ENCODE measurements at places on chromosomes 5 and 9.

GRCh38 chr5:4362411-4362810, 766.8 kb downstream of the IRX1 start:
- no peak for DNase-seq

- no peak for DNase-seq
Measured at GRCh38 chr5:430214-430925, 12.6 kb upstream of the EXOC3 start.

GRCh38 chr5:127585661-127586060, 63.2 kb upstream of the CTXN3 start:
- DNase-seq: no peak

- no peak for DNase-seq
Measured at GRCh38 chr5:157308836-157309465, 43.0 kb downstream of the CYFIP2 start.

GRCh38 chr9:123806829-123807228, 123.1 kb downstream of the DENND1A start:
- DNase-seq: no peak

DNA sequence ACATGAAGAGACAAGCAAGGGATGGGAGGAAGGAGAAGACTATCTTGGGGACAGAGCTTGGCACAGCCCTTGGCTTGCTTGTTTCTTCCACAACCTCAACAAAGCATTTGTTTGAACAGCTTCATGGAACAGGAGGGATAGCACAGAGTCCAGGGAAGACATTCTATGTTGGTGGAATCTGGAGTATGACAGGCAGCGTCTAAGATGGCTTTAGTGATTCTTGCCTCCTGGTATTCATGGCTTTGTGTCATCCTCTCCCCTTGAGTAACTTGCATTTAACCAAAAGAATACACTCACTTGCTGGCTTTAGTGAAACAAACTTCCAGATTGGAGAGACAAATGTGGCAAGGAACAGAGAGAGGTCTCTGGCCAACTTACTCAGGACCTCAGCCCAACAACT, 30.8 kb upstream of the RECK start:
- no peak for DNase-seq

DNA sequence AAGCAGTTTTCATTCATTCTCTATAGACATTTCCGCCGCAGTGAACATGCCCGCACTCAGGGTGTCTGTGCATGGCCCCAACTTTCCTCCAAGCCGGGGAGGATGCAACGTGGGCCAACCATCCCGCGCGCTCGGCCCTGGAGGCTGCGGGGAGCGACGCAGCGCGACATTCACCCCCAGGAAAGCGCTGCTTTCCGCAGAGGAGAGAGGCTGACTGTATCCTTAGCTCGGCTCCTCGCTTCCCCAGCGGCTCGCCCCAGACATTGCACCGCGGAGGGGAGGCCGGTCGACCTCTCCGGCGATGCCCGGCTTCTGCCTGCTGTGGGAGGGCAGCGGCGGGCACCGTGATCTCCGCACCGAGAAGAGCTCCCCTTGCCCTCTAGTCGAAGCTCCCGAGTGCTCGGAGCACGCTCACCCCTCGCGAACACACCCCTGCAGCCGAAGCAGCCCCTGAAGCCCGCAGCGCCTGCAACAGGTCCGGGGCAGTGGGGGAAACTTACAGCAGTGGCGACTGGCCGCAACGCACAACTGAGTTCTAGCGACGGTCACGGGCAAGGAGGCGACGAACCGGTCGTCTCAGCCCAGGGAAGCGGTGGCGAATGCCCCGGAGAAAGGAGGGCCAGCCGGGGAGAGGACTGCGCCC, 600 bp downstream of the ENC1 start:
- DNase-seq: peak; percentile 65

- DNase-seq: peak; percentile 67
Measured at GRCh38 chr9:75265525-75265972, 177.2 kb downstream of the OSTF1 start.

DNA sequence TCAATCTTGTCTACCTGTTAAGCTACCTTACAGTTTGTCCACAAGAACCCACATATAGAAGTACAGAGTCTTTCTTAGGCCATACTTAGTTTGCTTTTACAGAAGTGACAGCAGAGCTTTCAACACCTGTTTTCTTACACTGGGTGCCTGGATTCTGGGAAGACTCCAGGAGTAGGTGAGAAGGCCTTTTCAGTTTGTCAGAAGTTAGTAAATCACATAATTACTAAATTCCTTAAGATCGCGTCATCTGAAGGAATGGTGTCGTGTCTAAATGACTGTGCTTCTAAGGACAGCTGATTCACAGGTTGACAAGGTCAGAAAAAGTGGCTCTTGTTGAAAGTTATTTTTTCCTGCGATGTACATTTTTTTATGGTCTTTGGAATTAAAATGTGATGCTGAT, 97.0 kb upstream of the FAM120A start:
- DNase-seq: no peak

- no peak for DNase-seq
Measured at GRCh38 chr9:92247296-92247695, 46.2 kb downstream of the IARS1 start.

DNA sequence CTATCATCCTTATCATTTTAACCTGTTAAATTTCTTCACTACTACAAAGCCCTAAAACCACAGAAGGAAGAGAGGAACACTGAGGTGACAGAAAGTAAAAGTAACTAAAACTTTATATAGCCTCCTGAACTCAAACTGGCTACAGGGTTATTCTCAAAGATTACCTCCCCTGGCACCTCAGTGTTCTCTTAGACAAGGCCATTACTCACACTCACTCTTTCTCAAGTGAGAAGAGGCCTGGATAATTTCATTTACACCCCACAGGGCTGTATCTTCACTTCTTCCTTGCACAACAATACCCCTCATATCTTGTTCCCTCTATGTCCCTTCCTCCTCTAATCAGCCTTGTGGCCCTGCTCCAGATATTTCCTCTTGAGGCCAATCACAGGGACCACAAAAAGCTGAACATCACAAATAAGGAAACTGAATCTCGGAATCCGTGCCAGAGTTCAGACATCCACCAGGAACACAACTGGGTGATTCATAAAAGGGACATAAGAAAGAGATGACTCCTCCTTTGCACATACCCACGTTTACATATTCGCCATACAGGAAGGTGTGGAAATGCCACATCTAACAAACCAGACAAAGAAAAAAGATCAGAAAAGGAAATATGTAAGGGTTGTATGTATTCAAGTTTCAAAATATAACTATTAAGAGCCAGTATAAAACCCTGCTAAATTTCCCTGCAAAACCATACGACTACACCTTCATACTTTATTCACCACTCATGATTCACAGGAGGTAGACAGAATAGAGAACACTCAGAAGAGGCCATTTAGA, 1.7 kb upstream of the KLHL3 start:
- no peak for DNase-seq

DNA sequence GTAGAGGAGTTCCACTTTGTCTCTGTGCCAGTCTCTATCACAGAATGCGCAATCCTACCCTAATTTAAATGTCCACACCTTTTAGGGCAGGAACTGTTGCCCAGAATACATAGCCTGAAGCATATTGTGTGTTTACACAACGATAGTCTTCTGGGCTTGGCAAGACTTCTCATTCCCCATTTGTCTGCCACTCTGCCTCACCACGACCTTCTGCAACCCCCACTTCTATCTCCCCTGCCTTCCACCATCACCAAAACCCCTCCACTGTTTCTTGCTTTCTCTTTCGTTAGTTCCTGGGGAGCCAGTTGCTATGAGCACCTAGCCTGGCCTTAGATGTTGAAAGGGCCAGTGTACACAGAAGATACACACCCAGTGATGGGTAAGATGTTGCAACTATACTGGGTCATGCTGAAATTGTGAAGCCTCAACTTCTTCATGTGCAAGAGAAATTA, 883 bp upstream of the RNF145 start:
- no peak for DNase-seq

DNA sequence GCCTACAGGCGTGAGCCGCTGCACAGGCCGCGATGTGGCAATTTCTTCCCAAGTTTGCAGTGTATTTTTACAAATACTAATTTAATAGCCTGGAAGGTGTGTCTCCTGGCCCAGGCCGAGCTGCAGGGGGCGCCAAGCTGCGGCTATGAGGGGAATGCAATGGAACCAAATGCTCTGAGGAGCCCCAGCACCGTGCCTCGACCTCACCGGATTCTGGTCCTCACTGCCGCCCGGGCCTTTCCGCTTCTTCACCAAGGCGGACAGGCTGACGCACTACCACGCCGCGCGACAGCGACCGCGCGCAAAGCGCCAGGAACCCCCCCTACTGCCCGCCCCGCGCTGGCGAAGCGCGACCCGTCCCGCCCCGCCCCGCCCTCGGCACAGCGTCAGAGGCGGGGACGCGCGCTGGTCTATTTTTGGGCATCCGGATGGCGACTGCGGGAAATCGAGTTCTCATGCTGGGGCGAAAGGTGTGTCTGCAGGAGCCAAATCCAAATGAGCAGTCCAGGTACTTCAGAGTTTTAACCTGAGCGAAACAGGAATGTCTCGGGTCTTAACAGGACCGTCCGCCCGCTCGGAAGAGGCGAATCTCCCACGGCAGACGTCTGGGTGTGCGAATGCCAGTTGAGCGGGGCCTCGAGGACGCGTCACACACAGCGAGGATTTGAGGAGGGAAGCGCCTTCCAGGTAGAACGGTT, 31.7 kb upstream of the PRXL2C start:
- peak; percentile 71 for DNase-seq

- no peak for DNase-seq
Measured at GRCh38 chr9:126501383-126502331, 112.1 kb upstream of the LMX1B start.

DNA sequence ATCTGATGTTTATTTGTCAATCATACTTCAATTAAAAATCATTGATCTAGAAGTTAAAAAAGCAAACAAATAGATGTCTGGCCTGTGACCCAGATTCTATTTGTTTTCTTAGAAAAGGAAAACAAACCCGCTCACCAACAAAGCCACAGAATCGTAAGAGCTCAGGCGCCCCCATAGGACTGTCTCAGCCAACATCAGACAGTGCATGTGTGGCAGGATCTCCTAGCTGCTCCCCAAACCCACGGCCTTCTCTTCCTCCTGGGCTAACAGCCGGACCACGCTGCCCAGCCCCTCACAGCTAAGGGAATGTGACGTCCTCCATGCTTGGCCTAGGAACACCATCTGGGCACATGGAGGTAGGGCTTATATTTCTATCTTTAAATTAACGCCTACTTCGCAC, 19.4 kb downstream of the OR2Y1 start:
- no peak for DNase-seq

GRCh38 chr5:128378632-128379031, 159.4 kb downstream of the FBN2 start:
- no peak for DNase-seq

- DNase-seq: no peak
Measured at GRCh38 chr5:150612405-150612804, 28.1 kb upstream of the SYNPO start.

DNA sequence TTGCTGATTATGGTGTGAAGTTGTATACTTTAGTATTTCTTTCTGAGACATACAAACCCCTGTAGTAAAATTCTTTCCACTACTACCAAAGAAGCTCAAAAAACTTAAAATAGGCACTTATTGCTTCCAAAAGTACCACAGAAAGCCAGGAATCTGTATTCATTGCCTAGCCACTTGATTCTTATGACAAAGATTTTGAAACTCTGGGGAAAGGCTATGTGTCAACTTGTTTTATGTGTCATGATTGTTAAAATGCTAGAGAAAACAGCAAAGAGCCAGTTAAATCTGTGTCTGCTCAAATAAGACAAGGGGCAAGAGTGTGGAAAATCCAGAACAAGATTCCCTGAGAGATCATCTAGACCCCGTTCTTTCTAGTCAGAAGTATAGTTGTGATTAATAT, 6.0 kb downstream of the KIF2A start:
- no peak for DNase-seq

- DNase-seq: no peak
Measured at GRCh38 chr5:178143901-178144300, 9.8 kb downstream of the NHP2 start.

GRCh38 chr9:22143799-22144625, 134.9 kb upstream of the CDKN2B start:
- no peak for DNase-seq

DNA sequence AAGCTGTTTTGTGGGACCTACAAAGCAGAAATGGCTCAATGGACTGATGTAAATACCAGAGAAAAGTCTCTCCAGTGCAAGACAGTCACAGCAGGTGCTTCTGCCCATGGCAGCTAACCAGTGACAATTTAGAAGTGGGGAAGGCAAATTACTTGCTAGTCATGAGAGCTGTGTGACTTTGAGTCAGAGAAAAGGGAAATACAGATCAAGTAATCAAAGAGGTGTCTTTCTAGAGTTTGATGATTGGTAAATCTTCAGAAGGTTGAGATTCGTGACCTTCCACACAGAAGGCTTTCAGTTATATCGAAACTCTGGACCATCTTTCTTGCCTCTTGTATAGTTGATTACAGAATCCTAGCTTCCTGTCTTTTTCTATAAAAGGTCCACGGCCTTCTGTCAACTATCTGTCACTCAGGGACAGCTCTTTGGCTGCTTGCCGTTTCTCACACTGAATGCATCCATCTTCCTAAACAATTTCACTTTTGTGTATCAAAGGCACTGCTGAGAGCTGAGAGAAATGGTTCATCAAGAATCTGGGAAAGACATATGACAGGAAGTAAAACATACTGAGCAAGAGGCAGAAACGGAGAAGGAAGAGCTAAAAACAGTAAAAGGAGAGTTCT, 993.9 kb upstream of the ACO1 start:
- peak; percentile 3 for DNase-seq

DNA sequence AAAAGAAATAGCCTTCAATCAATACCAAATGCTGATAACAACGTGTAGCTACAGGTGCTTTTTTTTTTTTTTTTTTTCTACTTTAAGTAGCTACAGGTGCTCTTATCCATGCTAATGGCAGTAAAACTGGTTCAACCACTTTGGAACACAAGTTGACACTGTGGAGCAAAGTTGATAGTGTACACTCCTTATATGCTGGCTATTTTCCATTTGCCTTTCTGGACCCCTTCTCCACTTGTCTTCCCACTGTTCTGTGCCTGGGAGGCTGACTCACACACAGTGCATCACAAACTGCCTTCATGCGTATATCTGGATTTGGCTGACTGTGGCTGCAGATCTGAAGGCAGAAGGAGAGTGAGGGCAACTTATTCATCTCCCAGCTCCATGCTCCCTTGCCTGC, 247.9 kb downstream of the MSX2 start:
- no peak for DNase-seq

DNA sequence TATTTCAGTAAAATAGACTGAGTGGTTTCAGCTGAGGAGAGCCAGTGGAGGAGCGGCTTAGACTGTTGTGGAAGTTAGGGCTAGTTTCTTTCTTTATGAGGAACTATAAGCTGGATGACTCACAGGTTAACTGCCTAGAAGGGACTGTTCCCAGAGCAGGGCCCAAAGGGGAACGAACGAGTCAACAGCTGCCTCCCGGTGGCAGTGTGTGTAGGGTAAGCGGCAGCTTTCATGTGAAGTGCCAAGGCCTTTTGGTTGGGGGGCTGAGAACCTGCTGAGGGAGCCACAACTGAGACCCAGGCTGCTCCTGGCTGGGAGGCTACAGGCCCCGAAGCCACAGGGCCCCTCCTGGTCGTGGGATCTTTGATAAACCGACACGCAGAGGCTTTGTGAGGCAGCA, 7.0 kb downstream of the SQSTM1 start:
- no peak for DNase-seq

DNA sequence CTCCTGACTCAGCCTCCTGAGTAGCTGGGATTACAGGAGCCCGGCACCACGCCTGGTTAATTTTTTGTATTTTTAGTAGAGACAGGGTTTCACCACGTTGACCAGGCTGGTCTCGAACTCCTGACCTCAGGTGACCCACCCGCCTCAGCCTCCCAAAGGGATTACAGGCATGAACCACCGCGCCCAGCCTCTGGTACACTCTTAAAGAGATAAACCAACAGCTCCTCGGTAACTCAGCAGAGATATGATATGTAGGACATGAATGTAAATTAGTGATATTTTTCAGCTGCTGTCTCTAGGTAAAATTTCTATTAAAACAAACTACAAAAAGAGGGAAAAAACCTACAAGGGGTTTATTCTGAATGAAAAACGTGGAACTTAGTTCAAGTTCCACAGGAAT, 42.8 kb upstream of the HK3 start:
- DNase-seq: no peak

Measured in neural progenitor cell (in vitro differentiated cells).